ENCODE measurements at places on chromosomes 7 and 10.

- H3K27ac ChIP-seq: no peak overlapping the region
- peaks cover 8% of the 10 kb centered on the region for H3K4me1 ChIP-seq
- DNase-seq: no peak
- no peaks in the 10 kb centered on the region for H3K36me3 ChIP-seq
- no peaks in the 10 kb centered on the region for H3K27me3 ChIP-seq
Observed at GRCh38 chr10:106836933-106837663, 327.4 kb downstream of the SORCS1 start.

DNA sequence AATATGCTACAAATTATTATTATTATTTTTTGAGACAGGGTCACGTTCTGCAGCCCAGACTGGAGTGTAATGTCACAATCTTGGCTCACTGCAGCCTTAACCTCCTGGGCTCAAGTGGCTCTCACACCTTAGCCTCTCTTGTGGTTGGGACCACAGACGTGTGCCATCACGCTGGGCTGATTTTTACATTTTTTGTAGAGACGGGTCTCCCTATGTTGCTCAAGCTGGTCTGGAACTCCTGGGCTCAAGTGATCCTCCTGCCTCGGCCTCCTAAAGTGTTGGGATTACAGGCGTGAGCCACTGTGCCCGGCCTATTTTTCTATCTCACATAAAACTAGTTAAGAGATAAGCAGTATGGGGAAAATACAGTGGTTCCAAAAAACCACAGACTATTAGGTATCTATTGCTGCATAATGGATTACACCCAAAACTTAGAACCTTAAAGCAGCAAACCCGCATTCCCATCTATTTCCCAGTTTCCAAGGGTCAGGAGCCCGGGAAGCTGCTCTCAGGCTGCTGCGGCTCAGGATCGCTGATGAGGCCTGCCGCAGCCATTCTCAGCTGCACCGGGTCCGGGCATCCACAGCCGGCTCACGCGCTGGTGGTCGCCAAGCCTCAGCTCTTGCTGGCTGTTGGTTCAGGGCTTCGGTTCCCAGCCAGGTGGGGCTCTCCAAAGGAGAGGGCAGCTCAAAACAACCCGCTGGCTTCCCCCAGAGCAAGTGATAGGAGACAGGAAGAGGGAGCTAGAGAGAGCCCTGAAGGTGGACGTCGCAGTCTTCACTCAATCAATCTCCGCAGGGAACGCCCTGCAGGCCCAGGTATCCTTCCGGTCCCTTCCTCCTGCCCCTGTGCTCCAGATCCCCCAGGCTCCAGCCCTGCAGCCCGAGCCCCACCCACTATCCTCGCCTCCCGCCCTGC lies 128.2 kb downstream of the UBE2H start:
- peak overlapping the region; percentile 82 for H3K4me3 ChIP-seq
- H3K4me1 ChIP-seq: peaks cover 11% of the 10 kb centered on the region
- no peaks in the 10 kb centered on the region for H3K27me3 ChIP-seq
- H3K27ac ChIP-seq: no peak overlapping the region
- DNase-seq: peak; percentile 24

DNA sequence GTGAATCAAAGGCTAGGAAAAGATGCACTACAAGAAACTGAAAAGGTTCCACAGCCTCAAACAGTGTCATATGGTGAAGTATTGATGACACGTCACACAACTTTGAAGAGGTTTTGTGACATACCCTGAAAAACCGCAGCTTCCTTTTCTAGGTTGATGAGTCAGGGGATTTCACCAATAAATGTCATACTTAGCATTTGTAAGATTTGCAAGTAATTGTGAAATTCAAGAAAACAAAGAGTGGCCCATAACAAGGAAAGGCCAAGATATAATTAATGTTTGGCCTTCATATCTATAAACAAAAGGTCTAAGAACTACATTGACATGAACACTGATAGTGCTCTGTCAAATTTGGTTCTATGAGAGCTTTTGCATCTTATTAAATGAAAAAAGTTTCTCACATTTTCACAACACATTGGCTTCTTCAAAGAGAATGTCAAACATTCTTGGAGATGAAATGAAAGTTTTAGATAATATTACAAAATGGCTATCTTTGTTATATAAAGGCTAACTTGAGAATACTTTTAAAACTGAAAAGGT lies 62.0 kb upstream of the NAMPT start:
- H3K4me1 ChIP-seq: peaks cover 59% of the 10 kb centered on the region
- DNase-seq: no peak
- H3K4me3 ChIP-seq: peak overlapping the region; percentile 72
- H3K27me3 ChIP-seq: peaks cover 2% of the 10 kb centered on the region

GRCh38 chr7:69608049-69608448 lies 9.8 kb downstream of the AUTS2 start:
- H3K4me1 ChIP-seq: no peaks in the 10 kb centered on the region
- no peaks in the 10 kb centered on the region for H3K36me3 ChIP-seq
- no peak for DNase-seq
- no peak overlapping the region for H3K4me3 ChIP-seq

GRCh38 chr7:73699370-73700068 lies 16.1 kb downstream of the BUD23 start:
- no peak overlapping the region for H3K4me3 ChIP-seq
- no peak for DNase-seq
- H3K27me3 ChIP-seq: no peaks in the 10 kb centered on the region
- peaks cover 2% of the 10 kb centered on the region for H3K4me1 ChIP-seq

GRCh38 chr7:140322759-140323158 lies 75.6 kb downstream of the SLC37A3 start:
- peaks cover 15% of the 10 kb centered on the region for H3K4me1 ChIP-seq
- no peaks in the 10 kb centered on the region for H3K27me3 ChIP-seq
- no peak overlapping the region for H3K27ac ChIP-seq
- no peak overlapping the region for H3K4me3 ChIP-seq
- no peak for DNase-seq
- no peaks in the 10 kb centered on the region for H3K36me3 ChIP-seq

DNA sequence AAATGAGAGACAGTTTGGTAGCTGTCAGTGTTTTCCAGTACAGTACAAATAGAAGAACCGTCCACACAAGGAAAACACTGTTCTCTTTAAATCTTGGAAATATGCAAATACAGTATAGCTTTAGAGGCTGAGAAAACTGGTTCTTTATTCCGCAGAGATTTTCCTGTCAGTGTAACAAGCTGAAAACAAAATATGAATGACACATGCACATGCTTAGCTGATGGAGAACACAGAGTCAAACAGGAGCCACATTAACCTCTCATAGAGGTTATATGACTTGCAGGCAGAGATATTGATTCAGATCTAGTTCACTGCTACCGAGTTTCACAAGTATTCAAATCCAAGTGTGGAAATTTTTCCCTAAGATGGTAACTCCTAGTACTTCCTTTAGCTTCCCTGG lies 135.2 kb upstream of the C1QL3 start:
- peaks cover 7% of the 10 kb centered on the region for H3K36me3 ChIP-seq
- no peak for DNase-seq
- H3K27me3 ChIP-seq: no peaks in the 10 kb centered on the region
- peaks cover 43% of the 10 kb centered on the region for H3K4me1 ChIP-seq

GRCh38 chr10:99872367-99873162 lies 90.1 kb downstream of the ABCC2 start:
- H3K27me3 ChIP-seq: peaks cover 70% of the 10 kb centered on the region
- peaks cover 21% of the 10 kb centered on the region for H3K36me3 ChIP-seq
- no peak overlapping the region for H3K27ac ChIP-seq
- H3K4me3 ChIP-seq: no peak overlapping the region
- DNase-seq: no peak
- peaks cover 17% of the 10 kb centered on the region for H3K4me1 ChIP-seq

All from activated naive CD8-positive, alpha-beta T cell treated with anti-CD3 and anti-CD28 coated beads, Interleukin-2, amount 50 U/mL, for 24 hours (primary cell).